Activated T-cell treated with anti-CD3 and anti-CD28 coated beads, Interleukin-2, amount 50 U/mL, for 1 hour (primary cell): ENCODE measurements at places on chromosomes 1 and 21.
A peak's percentile ranks its signal among the peaks of the same experiment; 100 is the strongest.

DNA sequence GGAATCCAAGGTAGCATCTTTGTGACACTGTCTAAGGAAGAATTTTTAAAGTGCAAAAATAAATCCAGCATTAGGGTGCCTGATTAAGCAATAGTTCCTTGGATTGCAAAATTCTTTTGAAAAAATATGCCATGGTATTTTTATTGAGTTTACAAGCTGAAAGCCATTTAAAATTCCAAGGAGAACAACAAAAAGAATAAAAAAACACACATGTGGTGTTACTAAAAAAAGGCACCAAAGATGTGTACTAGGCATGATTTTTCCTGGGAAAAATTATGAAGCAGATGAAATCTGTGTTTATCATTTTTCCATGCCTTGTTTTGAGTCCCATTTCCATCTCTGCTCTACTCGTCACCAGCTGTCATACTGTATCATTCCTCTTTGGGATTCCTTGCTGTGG is 157.0 kb upstream of the ZNHIT6 start:
- DNase-seq: no peak

DNA sequence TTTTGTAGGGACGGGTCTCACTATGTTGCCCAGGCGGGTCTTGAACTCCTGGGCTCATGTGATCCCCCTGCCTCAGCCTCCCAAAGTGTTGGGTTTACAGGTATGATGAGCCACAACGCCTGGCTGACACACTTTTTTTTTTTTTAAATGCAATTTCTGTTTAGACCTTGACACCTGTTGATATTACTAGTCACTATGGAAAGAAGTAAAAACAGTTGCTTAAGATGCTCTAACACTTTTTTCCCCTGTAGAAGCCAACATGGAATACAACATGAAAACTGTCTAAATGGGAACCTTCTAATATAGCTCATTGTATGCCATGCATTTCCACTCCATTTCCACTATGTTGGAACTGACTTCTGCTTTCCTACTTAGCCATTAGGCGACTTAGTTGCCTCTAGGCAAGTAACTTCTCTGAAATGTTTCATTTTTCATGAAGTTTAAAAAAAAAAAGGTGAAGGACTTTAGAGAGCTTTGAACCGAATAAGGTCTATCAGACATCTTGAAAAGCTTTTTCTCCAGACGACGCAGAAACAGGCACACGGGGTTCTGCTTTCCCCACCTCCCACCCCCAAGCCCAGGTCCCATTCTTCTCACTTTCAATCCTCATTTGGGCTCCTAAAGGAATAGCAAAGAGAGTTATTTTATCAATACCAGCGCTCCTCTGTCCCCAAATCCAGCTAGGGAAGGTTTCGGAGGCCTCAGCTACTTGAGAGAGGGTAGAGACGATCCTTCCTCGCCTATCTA is 648 bp upstream of the DR1 start:
- no peak for DNase-seq

DNA sequence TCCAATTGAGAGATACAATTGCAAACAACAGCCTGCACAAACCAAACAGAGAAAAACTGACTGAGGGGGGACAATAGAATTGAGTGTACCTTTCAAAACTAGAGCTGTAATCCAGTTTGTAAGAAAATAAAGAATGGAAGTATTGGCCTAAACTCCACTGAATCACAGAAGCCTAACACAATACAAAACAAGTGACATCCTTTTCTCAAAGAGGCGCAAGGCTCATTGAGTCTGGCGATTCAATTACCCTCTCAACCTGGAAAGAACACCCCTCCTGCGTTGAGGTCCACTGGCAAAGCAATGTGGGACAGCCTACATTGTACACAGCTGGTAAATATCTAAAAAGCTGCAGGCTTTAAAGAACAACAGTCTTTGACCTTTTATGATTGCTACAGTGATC is 182.6 kb downstream of the DPYD start:
- no peak for DNase-seq

DNA sequence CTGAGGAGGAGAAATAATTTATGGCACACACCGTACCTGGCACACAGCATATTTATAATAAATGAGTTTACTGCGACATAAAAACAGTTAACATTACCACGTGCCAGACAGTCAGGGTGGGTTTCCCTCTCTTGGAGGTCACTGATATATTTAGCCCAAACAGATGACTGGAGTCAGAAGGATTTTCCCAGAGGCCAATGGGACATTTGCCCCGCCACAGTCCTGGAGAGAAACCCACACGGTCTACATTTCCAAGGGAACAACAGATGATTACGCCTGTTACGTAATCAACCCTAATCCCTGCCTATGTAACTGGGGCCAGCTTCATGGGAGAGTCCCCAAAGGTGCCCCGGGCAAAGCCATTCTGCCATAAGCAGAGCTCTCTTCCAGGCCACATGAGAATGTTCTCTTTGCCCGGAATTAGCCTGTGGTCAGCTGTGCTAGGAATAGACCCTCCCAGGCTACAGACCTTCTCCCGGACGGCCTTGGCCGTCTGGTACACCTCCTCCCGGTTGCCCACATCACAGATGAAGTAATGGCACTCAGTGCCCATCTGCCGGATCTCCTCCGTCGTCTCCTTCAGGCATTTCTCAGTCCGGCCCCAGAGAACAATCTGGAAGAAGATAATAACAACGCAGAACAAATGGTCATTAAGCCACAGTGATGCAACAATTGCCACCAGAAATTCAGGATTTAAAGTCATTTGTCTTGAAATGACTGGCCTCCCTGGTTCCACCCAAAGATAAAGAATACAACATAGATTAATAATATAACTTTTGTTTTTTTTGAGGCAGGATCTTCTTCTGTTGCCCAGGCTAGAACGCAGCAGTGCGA is 37.7 kb downstream of the DHRS3 start:
- no peak for DNase-seq

- peak; percentile 86 for DNase-seq
These were observed at the start of gene IRF6 for GRCh38 chr1:209805875-209806760. Gene IRF6 (minus strand): TSS chr1:209806142. CDS start chr1:209801413, 4,729 bp downstream.

DNA sequence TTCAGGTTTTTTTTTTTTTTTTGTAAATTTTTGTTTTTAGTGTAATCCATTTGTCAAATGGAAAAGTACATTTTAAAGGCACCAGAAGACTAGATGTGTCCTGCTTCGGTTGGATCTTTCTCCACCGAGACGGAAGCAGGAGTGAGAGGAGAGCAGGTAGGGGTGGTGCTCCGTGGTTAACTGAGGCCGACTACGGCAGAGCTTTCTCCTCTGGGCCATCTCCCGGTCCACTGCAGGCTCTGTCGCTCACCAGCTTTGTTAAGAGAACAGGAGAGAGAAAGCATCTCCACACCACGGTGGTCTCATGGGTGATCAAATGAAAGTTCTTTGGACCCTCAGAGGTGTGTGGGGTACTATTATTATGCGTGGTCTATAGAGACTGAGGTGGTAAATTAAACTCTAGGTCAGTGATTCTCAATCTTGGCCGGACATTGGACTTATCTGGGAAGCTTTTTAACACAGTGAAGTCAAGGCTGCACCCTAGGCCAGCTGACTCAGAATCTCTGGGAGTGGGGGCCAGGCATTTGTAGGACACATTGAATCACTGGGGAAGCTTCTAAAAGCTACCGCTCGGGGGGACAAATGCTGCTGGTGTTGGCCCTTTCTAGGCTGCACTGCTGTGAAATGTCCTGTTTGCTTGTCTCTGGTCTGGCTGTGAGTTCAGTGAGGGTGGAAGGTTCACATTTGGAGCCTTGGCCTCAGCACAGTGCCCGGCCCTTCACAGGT is 25.0 kb downstream of the ABCA4 start:
- no peak for DNase-seq

GRCh38 chr1:201516511-201517127 is 9.7 kb upstream of the CSRP1 start:
- DNase-seq: no peak

GRCh38 chr1:71339238-71339637 is 258.4 kb upstream of the ZRANB2 start:
- no peak for DNase-seq

GRCh38 chr1:66502086-66502485 is 31.9 kb upstream of the SGIP1 start:
- DNase-seq: no peak

DNA sequence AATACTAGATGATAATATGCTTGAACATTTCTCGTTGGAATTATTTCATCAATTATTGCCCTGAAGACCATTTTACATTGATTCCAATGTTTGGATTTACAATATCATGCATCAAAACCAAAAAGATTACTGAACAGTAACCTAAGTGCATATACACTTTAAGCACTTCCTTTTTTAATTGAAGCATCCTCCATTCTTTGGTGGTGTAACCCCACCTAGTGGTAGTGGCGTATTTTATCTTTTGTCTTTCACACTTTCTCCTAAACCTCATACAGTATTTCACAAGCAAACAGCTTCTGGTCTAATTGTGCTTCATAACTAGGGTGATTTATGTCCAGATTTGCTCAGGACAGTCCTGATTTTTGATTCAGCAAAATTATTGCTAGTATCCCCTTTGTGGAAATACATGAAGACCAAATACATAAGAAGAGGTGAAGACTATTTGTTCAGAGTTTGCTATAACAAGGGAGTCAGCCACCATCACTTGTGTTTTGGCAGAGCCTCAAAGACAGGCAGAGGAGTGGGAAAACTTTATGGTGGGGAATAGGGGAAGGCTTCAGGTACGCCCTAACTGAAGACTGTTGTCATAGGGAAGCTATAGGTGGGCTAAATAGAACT is 3.4 kb upstream of the NVL start:
- no peak for DNase-seq

DNA sequence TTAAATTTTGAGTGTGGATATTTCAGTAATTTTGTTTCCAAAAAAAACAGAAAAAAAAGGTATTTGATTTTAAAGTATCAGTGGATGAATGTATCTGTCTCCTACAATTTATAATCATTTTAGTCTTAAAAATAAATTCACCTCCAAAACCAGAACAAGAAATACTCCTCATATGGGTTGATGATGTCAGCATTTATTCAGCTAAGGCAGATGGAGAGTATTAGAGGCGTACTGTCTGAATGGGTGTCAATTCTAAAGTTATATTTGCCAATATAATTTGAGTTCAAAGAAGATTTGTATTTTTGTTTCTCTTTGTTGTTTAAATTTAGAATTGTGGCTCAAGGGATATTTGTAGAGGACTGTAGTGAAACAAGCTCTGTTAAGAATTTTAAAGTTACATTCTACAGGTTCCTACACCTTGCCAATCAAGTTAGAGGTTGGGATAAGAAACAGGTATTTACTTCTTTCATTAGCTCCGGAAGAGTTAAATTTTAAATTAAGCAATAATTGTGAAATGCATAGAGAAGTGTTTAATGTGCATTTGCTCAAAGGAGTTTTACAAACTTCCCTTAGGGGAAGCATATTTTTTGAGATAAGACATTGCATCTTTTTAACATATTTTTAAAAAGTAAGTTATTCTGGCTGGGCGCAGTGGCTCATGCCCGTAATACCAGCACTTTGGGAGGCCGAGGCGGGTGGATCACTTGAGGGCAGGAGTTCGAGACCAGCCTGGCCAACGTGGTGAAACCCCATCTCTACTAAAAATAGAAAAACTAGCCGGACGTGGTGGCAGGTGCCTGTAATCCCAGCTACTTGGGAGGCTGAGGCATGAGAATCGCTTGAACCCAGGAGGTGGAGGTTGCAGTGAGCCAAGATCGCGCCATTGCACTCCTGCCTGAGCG is 1.2 kb downstream of the PLA2G4A start:
- DNase-seq: no peak

DNA sequence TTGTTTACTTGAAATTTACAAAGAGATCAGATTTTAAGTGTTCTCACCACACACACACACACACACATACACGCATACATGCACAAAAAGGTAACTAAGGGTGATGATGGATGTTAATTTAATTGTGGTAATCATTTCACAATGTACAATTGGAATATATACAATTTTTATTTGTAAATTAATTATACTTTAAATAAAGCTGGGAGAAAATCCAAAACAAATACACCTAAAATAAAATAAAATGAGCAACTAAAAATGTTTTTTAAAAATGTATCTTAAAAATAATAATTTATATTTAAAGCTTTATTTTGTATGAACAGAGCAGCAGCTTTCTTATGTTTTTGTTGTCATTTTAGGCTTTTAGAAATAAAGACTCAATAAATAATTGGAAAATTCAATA is 8.2 kb upstream of the INSL5 start:
- no peak for DNase-seq

DNA sequence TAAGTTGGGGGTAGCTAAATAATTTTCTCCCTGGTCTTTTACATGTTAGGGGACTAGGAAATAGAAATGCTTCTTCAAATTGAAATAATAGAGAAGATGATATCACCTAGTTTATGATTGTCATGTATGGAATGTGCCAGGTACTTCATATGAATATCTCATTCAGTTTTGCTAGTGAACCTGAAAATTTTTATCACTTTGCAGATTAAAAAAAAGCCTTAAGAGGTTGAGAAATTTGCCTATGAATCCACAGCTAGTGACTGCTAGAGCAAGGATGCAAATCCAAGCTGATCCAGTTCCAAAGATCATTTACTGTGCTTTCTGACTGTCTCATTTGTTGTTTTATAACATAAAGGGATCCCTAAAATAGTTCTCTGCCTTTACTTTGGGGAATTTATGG is 24.7 kb downstream of the RNF2 start:
- DNase-seq: no peak

DNA sequence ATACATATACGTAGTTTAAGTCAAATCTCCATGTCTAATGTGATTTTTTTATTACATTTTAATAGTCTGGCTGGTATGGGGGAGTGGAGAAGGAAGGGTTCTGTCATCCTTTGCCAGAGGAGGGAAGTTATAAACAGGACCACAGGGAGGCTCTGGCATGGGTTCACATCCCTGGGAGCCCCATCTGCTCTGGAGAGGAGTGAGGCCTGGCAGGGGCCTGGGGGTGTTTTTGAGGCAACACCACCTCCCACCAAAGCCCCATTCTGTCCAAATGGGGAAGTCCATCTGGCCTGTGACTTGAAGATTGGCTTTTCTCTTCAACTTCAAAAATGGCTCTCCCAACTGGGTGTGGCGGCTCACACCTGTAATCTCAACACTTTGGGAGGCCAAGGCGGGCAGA is 15.8 kb downstream of the DISP3 start:
- no peak for DNase-seq

GRCh38 chr1:23593556-23594148 is 34.4 kb upstream of the ID3 start:
- DNase-seq: no peak

DNA sequence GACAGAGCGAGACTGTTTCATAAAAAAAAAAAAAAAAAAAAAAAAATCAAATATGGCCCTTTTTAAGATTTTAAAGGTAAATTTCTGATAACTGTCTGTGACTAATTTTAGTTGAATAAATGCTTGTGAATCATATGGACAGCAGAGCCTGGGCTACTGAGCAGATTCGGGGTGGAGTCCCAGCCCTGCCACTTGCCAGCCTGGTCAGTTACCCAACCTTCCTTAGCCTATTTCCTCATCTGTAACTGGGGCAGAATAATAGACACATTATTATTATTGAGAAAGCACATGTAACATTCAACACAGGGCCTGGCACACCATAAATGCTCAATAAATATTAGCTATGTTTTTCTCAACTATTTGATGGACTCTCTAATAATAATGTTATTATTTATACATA is 11.2 kb upstream of the H3-3A start:
- no peak for DNase-seq
